ENCODE measurements at places on chromosomes 1 and 21. TPM values are rescaled to one million over a fixed set of nuclear protein-coding genes. Genes with fewer than 3 reads are reported as not detected.

- DNase-seq: no peak
Observed at GRCh38 chr1:203049576-203050180, 23.4 kb downstream of the PPFIA4 start.

GRCh38 chr1:66380452-66381212 is 153.3 kb upstream of the SGIP1 start:
- no peak for DNase-seq

DNA sequence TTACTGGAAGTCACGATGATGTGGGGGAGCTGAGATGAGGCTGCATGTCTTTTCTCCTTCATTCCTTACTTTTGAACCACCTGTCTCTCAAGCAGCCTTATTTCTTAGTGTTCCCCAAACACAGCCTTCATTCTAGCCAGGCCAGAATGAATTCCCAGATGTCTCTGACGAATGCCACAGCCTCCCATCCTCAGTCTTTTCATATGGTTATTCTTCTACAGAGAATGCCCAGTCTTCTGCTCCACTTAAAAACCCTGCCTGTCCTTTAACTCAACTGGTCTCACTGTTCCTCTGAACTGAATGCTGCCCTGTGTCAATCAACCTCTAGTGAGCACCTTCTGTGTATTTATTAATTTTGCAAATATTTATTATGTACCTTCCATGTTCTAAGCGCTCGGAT is 156.2 kb downstream of the PLA2G4A start:
- no peak for DNase-seq

GRCh38 chr1:64983110-64983509 is 16.8 kb upstream of the JAK1 start:
- DNase-seq: no peak

GRCh38 chr1:170857955-170858354 is 77.4 kb upstream of the MROH9 start:
- DNase-seq: no peak

The CSMD2 gene
- not detected for total RNA-seq

DNA sequence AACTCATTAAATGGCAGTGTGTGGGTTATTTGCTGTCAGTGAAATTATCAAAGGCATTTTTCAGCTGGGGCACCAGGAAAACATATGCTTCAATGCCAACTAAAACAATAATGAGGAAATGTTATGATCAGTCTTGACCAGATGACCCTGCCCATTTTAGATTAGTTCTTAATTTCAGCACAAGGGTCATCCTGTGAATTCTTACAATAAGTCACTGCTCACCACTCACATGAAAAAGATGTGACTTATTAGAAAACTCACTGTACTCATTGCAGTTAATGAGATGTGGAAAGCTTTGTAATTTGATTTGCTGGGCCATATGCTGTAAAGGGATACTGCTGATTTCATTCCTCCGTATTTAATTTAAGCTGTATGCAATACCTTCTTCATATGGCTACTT is 178.5 kb upstream of the LMO4 start:
- no peak for DNase-seq

GRCh38 chr1:6984986-6985385 is 199.7 kb downstream of the CAMTA1 start:
- DNase-seq: no peak

The IL19 gene
- not detected for total RNA-seq

DNA sequence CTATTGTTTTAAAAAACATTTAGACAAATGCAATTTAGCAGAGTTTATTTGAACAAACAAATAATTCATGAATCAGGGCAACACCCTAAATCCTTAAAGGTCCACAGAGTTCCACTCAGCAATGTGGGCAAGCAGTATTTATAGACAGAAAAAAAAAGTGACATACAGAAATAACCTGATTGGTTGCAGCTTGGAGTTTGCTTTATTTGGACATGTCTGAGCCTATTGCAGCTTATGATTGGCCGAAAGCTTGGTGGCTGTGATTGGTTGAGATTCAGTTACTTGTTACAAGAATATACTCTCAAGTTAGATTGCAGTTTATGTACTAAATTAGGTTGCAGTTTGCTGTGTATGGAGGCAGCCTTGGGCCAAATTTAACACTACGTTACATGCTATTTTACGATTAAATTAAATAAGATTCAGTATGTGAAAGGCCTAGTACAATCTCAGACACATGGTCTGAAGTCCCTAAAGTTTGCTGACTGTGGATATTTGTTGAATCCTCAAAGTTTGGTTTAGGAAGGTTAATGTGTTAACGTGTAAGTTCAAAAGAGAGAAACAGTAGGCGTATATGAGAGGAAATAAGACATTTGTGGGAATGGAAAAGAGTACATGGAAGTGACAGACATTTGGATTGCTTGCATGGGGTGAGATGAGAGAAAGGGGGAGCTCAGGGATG is 6.9 kb upstream of the CAMSAP2 start:
- no peak for DNase-seq

DNA sequence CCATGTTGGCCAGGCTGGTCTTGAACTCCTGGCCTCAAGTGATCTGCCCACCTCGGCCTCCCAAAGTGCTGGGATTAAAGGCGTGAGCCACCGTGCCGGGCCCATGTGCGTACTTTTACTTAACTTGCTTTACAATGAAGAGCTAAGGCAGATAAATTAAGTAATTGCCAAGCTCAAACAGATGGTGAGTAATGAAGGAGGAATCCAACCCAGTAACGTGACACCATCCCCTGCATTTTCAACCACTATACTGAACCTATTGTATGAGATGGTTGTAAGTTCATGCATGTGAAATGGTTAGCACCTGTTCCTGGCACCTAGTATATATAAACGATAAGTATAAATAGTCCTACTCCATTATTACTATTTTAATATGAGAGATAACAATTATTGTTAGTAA is 588.0 kb upstream of the BEND5 start:
- DNase-seq: no peak

- peak; percentile 21 for DNase-seq
Observed at GRCh38 chr1:151511636-151512215, 539 bp downstream of the CGN start.

GRCh38 chr21:35159881-35160280 is 110.8 kb upstream of the RUNX1 start:
- no peak for DNase-seq

The RIPPLY3 gene
- total RNA-seq: 0.20 TPM

DNA sequence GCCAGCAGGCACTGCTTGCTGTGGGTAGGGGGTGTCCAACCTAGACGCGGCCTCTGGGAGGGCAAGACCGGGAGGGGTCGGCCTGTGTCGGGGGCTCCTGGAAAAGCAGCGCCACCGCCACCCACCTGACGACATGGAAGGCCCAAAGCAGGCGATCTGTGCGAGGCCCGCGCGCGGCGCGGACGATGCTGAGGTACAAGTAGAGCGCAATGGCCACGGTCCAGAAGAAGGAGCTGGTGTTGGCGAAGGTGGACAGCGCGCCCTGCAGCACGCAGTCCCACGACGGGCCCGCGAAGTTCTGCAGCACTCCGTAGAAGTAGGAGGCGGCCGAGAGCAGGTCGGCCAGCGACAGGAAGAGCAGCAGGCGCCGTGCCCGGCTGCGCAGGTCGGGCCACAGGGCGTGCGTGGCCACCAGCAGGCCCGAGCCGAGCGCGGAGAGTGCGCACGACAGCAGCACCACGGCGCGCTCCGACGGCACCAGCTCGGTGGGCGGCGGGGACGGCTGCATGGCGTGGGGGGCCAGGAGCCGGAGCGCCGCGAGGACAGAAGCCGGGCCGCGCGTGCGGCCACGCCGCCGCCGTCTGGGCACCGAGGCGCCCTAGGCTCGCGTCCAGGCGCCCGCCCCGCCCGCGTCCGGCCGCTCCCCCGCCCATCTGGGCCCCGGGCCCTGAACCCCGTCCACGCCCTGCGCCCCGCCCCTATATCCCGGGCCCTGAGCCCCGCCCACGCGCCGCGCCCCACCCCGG is at the start of gene GPR157:
Gene GPR157, minus strand, starts transcription at position 583 of the 746 bp plus-strand sequence. Its CDS starts 75 bp downstream, at position 508.
- peak; percentile 77 for DNase-seq

GRCh38 chr1:78687315-78687714 is 37.7 kb downstream of the IFI44 start:
- DNase-seq: no peak

DNA sequence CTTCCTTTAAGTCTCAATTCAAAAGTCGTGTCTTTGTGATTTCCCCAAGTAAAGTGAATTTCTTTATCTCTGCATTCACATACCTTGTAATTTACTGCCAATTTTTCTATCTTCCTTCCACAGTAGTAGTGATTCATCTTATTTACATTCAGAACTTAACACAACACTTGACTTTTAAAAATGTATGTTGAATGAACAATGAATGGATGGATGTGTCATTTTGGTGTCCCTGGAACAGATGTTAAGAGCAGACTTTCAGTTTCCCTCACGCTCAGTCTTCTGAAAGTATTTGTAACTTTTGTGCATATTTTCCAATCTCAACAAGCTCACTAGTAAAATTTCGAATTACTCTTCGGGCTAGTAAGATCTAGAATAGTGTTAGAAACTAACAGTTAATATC is 352.0 kb downstream of the HHIPL2 start:
- DNase-seq: no peak

- no peak for DNase-seq
Observed at GRCh38 chr1:59568158-59568935, 246.4 kb upstream of the HOOK1 start.

GRCh38 chr1:26468911-26469310 is 3.3 kb upstream of the HMGN2 start:
- no peak for DNase-seq

The NGF gene
- 1.6 TPM for total RNA-seq

The HOOK1 gene
- total RNA-seq: not detected

- DNase-seq: peak; percentile 56
Observed at GRCh38 chr1:7207875-7208646, 422.8 kb downstream of the CAMTA1 start.

DNA sequence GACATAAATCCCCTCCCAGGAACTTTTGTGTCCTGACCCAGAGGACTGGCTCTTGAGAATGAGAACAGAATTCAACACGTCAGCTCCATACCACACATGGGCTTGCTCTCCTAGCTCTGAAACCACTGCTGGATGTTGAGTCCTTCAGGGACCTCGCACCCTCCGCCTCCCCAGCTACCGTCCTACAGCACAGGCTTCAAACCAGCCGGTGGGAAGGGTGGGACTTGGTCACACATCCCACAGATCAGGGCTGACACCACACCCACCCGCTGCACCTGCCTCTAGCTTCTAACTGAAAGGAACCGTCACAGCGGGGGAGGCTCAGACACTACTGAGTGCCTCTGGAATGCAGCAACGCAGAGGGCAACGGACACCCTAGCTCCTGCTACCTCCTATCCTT is 24.0 kb downstream of the MRAP start:
- no peak for DNase-seq

The TNFRSF9 gene
- total RNA-seq: 0.07 TPM

The C4BPB gene
- not detected for total RNA-seq

- DNase-seq: no peak
Observed at GRCh38 chr1:168312718-168313604, 32.3 kb downstream of the TBX19 start.

The CELF3 gene
- not detected for total RNA-seq

DNA sequence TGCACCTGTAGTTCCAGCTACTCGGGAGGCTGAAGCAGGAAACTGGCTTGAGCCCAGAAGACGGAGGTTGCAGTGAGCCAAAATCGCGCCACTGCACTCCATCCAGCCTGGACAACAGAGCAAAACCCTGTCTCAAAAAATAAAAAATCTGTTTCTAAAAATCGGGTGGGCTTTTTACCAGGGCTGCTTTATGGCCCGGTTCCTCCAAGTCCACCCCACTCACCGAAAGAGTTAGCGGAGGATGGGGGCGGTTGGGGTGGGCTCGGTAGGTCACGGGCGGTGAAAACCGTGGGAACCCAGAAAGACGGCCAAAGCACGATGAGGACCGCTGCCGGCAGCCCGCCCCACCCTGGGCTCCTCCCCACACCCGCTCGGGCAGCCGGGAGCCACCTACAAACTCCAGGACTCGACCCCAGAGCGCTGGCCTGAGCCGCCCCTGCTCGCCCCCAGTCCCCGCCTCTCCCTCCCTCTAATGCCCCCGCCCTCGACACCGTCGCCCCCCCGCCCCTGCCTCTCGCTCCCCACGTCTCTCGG is 846 bp upstream of the PER3 start:
- DNase-seq: peak; percentile 2

GRCh38 chr1:50830621-50831020 is 129.4 kb downstream of the FAF1 start:
- DNase-seq: no peak

- no peak for DNase-seq
Observed at GRCh38 chr1:13921190-13921589, 221.2 kb downstream of the PRDM2 start.

The PEAR1 gene
- total RNA-seq: 0.27 TPM

DNA sequence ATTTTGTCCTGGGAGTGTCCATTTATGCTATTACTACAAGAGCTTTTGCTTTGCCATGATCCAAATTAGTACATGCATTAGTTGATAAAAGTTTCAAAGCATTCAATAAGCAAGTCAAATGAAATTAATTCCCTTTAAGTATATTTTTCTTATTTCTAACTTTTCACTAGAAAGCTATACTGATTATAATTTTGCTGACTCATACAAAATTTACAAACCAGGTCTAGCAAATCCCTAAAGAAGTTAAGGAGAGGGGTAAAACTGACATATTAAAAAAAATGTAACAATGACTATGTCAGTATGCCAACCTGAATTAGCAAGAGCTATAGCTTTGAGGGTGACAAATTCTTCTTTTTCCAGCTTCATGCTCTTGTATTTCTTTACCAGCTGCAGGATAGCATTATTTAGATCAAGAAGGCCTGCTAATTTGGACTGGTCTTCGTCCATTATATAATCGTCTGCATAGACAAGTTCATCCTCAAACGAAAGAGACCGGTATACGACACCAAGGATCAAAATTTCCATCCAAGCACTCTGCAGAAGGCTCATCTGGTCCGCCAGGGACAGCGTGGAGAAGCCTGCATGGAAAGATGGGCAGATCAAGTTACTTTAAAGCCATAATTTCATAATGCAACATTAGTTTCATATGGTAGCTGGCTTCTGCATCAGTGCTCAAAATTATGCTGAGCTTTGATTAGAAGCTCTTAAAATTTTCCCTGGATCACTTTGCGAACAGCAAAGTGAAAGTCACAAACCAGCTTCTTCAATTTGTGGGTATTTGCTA is 95.8 kb upstream of the USH2A start:
- DNase-seq: no peak

DNA sequence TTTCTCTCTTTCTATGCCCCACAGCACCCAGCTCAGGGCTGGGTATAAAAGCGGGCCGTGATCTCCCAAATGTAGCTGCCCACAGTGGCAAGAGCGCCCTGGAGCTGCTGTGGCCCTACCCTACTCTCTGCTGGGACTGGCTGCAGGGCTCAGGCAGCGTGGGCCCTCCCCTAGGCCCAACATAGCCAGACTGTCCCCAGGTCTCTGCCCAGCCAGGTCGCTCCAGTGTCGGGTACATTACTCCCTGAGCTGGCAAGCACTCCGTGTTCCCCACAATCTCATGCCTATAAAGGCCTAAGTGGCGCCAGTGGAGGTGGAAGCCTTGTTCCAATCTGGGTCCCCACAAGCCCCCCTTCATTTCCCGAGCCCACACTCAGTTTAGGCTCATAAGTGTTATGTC is 66.2 kb downstream of the GLIS1 start:
- DNase-seq: no peak

GRCh38 chr1:168623003-168623828 is 46.8 kb downstream of the XCL1 start:
- no peak for DNase-seq

GRCh38 chr1:25815208-25816111 is 4.3 kb upstream of the MTFR1L start:
- DNase-seq: no peak

The ADGRB2 gene
- total RNA-seq: 2.5 TPM

The SLC45A1 gene
- total RNA-seq: 0.92 TPM

Measured in NCI-H460 (cell line).